ENCODE measurements at places on chromosomes 2 and 18.

DNA sequence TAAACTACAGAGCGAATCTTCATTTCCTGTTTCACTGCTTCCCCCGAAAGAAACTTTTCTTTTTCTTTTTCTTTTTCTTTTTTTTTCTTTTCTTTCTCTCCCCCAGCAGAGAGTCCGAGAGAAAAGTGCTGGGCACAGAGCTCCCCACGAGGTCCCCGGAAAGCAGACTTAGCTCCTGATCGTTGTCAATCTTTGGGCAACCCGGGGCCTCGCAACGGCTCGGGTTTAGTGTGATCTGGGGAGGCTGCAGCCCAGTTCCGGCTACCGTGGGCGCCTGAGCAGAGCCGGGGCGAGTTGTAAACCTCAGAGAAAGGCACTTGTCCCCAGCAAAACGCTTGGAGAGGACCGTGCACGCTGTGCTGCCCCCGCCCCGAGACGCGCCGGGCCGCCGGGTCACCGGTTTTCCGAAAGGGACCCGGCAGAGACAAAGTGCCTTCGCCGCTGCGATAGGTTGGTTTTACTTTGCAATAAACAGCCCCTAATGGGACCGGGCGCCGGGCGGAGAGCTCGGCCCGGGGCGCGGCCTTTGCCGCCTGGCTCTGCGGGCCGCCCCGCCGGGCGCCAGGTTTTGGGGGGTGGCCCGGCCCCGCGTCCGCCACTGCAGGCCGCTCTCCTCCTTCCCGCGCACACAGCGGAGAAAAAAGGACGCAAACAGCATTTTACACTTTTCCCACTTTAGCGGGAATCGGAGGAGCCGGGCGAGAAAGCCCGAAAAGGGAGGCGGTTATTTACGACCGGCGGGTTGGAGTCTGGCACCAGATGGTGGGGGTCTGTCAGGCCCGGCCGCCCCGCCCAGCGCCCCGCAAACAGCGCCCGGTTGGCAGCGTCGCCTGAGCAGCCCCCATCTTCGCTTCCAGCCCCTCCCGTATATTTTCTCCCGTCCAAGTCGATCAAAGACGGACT lies 136.0 kb downstream of the INSIG2 start:
- DNase-seq = peak; percentile 37

- no peak for DNase-seq
These were observed 47.4 kb downstream of the ITGB1BP1 start for GRCh38 chr2:9375857-9376428.

- no peak for DNase-seq
These were observed 76.9 kb downstream of the AAK1 start for GRCh38 chr2:69566669-69567068.

DNA sequence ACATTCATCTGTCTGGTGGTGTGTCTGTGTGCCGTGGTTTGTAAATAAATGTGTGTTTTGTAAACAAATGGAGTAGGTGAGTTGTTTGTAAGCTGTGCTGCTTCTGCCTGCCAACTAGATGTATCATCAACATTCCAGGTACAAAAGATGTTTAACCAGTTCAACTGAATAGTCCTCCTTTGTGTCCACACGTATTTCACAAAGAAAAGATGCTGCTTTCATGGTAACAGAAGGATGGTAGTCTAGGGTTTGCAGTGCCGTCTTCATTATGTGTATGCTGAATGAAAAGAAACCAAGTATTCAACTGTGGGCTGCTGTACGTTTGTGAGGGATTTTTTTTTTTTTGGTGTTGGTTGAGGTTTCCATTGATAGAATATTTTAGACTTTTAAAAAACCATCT lies 72.1 kb downstream of the CAMKMT start:
- DNase-seq = no peak

DNA sequence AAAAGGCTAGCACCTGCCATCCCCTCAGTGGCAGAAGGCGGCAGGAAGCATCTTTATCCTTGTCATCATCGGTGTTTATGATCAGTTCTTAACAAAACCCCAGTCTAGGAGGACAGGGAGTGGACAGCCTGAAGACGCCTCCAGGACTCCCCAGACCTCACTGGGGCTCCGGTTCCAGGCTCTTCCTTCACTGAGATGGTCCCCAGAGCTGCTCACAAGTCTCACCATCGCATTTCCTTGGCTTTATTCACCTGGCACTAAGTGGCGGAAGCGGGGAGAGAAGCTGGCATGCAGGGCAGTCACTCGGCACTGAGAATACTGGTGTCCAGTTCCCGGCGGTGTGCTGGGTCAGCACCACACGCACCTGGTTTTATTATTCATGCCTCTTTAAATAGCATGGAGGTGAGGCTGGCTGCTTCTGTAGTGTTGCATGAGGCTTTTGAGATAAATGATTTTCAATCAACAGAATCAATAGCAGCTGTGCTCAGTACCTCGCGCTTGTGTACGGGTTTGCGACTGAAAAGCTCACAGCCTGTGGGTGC lies 68.7 kb downstream of the CABLES1 start:
- DNase-seq = no peak

DNA sequence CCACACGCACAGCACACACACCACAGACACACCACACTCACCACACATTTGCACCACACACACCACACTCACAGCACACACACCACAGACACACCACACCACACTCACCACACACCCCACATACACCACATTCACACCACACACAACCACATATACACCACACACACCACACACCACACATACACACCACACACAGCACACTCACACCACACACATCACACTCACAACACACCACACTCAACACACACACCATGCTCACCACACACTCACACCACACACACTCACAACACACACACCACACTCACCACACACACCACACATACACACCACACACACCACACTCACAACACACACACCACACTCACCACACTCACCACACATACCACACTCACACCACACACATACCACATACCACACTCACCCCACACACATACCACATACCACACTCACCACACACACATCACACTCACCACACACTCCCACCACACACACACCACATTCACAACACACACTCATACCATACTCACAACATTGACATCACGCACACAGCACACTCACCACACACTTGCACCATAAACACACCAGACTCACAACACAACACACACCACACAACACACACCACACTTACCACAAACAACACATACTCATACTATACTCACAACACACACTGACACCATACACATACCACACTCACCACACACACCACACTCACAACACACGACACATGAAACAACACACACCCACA lies 60.0 kb downstream of the SDC1 start:
- DNase-seq = no peak

- DNase-seq = no peak
These were observed 60.5 kb downstream of the MAP4K4 start for GRCh38 chr2:101758001-101758400.

- no peak for DNase-seq
These were observed 222.6 kb downstream of the NCKAP5 start for GRCh38 chr2:133345638-133346037.

DNA sequence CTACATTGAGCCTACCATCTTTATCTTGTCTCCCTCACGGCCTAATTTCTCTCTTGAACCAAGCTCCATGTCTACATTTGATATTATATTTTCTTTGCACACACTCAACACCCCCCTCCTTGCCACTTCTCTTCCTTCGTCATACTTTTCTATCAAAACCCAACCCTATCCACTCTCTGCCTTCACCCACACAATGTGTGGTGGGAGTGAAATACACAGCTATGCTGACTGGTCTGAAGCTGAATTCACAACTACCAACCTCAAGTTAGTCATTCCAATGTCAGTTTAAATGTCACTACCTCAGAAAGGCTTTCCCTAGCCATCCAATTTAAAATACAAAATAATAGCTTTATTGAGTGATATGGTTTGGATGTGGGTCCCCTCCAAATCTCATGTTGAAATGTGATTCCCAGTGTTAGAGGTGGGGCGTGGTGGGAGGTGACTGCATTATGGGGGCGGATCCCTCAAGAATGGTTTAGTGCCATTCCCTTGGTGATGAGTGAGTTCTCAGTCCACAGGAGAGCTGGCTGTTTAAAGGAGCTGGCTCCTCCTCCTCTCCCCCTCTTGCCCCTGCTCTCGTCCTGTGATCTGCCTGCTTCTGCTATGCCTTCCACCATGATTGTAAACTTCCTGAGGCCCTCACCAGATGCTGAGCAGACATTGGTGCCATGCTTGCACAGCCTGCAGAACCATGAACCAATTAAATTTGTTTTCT lies 112.1 kb downstream of the DTNB start:
- DNase-seq = no peak

DNA sequence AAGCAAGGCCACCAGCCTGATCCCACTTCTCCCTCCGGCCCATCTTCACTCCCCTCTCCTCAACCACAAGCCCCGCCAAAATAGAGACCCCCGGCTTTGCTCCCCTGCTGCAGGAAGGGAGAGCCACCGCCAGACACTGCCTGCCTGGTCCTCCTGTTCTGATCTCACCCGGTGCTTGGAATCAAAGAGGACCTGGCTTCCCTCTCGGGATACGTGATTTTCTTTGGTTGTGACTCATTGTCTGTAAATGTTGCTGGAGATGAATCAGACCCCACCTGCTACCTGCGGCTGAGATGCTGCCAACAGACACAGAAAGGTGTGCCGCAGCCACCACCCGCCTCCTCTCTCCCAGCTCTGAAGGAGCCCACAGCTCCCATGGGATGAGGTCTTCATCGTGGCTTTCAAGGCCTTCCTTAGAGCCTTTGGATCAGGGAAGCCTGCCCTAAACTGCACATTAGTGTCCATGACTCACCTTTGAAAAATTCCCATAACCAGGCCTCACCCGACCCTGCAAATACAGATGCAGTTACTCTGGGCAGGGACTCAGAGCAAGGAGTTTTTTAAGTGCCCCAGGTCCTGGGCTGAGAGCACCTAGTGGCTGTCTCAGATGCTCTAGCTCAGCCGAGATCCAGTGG lies 79.4 kb upstream of the ZNF532 start:
- no peak for DNase-seq

DNA sequence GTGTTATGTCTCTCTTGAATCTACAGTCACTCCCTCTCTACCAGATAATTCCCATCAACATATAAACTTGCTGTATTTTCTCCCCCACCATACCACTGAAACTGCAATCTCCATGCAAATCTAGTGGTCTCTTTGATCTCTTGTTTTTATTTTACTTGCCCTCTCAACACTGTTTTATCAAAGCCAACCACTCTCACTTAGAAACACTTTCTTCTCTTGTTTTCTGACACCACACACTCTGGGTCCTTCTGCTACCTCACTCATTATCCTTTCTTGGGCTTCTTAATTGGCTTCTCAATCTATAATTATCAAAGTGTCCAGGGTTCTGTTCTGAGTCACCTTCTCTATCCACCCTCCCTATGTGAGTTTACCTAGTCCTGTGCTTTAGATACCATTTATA lies 2.0 kb upstream of the MCFD2 start:
- no peak for DNase-seq

DNA sequence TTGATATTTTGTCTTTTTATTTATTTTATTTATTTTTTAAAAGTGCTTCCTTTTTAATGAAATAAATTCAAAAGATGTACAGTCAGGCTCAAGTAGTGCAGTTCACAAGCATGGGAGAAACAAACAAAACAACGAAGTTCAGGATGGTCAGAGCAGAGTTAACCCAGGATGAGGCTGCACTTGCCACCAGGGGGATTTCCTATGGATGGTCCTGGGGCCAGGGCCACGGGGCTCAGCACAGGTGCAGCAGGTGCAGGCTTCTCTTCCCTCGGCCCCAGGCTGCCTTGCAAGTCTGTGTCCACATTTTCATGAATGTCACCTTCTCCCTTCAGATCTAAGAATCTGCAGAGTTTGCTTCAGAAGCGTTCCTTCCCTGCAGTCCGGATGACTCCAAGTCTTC lies 76.5 kb downstream of the CDCA7 start:
- DNase-seq = no peak

GRCh38 chr2:197307933-197308521 lies 2.6 kb downstream of the ANKRD44 start:
- DNase-seq = no peak

- DNase-seq = no peak
These were observed 5.9 kb downstream of the LMAN1 start for GRCh38 chr18:59353079-59353680.

DNA sequence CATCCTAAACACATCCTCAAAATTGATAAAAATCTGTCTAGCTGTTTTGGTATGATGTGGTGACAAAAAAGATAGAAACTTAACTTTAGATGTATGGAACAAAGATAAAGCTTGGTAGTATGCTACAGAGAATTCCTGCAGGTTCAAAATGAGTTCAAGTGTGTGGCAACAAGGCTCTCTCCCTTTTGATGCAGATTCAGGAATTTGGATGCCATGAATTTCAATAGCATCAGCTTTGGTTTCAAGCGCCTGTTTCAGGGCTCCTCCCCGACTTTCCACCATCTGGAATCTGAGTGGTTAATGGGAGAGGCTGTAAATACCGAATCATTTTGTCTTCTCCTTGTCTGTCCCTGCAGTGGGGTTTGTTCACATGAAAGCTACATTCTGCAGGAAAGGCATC lies 180.6 kb downstream of the MTX2 start:
- no peak for DNase-seq

GRCh38 chr2:57549642-57550102 lies 496.9 kb upstream of the VRK2 start:
- no peak for DNase-seq

DNA sequence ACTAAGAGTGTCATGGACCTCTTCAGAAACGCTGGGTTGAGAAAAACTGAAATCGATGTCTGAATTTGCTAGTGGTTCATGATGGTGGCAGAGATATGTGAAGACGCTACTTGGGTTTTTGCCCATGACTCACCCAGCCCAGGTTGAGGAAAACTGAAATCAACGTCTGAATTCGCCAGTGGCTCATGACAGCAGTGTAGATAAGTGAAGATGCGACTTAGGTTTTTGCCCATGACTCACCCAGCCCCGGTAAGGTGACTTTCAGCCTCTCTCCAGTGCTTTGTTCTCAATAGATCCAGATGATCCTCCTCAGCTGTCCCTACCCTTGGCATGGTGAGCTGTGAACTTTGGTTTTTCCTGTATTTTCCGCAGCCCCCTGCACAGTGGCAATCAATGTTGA lies 105.3 kb upstream of the SIX3 start:
- DNase-seq = no peak

- DNase-seq = no peak
These were observed 3.6 kb downstream of the ALPI start for GRCh38 chr2:232459419-232460035.

DNA sequence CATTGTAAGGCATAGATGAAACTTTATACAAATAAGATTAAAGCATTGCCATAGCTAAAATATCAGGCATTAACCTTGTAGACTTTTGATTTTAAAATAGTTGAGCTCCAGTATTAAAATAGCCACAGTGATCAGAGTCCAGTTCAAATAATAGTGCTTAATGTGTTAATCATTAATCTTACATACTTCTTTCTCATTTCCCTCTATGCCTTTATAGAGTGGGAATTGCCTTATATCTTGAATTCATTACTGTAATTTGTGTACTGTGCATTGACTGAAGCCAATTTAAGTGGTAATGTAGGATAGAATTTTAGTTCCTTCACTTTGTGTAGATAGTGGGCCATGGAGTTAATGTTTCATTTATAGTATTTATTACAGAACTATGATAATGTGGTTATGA lies 549.2 kb upstream of the VWC2L start:
- no peak for DNase-seq
